HFFc6 (cell line): ENCODE measurements at places on chromosomes 11 and 22. TPM values are rescaled to one million over a fixed set of nuclear protein-coding genes. Genes with fewer than 3 reads are reported as not detected.
A peak's percentile ranks its signal among the peaks of the same experiment; 100 is the strongest.

GRCh38 chr11:64787526-64788320 is 9.4 kb upstream of the SF1 start:
- DNase-seq, result peak; percentile 46

GRCh38 chr11:1516273-1517067 is 29.9 kb upstream of the MOB2 start:
- peak; percentile 84 for DNase-seq

DNA sequence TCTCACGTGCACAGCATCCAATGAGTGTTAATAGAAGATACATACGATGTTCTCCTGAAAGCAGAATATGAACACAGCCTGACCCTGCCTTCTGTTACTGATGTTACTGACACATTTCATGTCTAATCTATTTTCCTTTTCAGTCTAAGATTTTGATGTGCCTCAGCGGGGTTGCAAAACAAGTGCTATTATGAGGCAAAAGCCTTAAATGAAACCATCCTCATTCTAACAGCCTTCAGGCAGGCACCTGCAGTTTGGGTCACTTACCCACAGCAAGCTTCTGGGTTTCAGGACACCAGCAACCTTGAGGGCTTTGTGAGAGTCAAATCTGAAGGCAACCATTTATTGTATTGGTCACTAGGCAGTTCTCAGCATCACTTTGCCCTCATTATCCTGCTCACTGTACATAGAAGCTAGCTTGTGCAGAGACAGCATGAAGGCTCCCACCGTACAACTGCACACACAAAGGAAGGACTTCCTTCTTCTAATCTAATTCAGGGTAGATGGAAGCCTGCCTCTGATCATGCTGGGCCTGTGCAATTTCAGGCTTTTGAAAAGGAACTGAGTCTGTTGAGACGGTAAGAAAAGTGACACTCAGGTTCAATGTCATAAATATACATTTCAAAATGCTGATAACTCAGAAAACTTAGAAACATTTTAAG is 183.2 kb upstream of the PITPNB start:
- DNase-seq, result no peak

- no peak for DNase-seq
Measured at GRCh38 chr11:120817158-120817557, 206.7 kb upstream of the TBCEL start.

DNA sequence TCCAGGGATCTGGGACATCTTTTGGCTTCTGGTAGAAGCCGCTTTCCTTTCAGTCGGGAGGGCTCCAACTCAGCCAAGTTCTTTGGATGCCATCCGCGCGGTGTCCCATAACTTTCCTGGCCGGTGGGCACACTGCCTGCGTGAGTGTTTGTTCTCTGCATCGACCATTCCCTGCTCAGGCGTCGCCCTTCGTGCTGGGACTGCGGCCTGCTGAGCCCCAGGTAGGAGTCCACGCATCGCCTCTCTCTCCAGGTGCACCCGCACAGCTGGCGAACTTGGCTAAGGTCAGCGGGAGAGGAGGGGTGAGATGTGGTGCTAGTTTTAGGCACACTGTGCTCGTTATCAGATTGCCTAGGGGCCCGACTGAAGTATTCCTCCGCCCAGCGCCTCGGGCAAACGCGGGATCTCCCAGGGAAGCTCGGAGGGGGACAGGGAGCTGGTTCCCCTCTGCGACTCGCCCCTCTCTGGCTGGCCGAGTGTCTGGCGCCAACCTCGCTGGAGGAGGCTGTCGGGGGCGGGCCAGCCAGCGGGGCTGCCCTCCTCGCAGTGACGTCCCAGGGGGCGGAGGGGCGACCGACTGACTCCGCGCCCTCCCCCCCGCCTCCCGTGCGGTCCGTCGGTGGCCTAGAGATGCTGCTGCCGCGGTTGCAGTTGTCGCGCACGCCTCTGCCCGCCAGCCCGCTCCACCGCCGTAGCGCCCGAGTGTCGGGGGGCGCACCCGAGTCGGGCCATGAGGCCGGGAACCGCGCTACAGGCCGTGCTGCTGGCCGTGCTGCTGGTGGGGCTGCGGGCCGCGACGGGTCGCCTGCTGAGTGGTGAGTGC is at the start of gene LAYN:
LAYN (plus strand) TSS at position 607 of the 823 bp plus-strand sequence; CDS start at position 731, 124 bp downstream.
- no peak for DNase-seq

Gene MRGPRD
- total RNA-seq, result not detected in 3 replicates

Gene SRPRA
- total RNA-seq, result 163 to 167 TPM (median 163 TPM) in 3 replicates

Gene UBQLN3
- total RNA-seq, result not detected in 3 replicates
